ENCODE measurements at places on chromosomes 1 and 21. TPM values are rescaled to one million over a fixed set of nuclear protein-coding genes. Genes with fewer than 3 reads are reported as not detected.

Gene TNFRSF9
- total RNA-seq: 0.61 TPM

Gene ALX3
- 0.24 TPM for total RNA-seq

Gene TRPM2
- total RNA-seq: 2.2 TPM

Gene ENAH
- total RNA-seq: 17.8 TPM

Gene CCDC190
- total RNA-seq: 4.2 TPM

Data from upper lobe of left lung (tissue), 6 donors.